GM19239 (cell line): ENCODE measurements at places on chromosomes 7 and 10.

GRCh38 chr10:35874311-35875015 lies 232.4 kb upstream of the FZD8 start:
- DNase-seq, result no peak

DNA sequence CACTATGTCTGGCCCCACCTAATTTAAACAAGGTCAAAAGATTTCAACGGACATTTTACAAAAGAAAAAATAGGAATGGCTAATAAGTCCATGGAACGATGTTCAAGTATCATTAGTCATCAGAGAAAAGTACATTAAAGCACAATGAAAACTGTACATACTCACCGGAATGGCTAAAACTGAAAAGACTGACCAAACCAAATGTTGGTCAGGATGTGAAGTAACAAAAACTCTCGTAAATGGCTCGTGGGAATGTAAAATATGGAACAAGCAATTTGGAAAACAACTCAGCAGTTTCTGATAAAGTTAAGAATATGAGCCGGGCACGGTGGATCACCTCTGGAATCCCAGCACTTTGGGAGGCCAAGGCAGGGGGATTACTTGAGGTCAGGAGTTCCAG lies 65.7 kb upstream of the PARD3 start:
- no peak for DNase-seq

DNA sequence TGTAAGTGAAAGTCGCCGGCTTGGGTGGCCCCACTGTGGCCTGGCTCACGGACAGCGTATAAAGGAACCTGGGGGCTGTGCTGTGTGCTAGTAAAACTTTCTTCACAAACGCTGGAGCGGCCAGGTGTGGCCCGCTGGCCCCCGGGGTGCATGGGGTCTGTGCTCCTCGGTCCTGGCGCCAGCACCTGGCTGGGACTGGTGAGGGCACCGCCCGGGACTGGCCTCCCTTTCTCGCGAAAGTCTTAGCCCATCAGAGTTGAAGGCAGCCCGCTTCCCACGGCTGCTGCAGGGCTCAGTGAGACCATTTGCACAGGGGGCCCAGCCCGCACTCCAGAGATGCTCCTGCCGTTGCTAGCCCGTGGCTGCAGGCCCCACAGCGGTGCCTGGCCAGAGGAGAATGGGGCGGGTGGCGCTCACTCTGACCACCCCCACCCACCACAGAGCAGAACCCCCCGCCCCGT lies 5.8 kb downstream of the PWWP2B start:
- DNase-seq, result no peak

GRCh38 chr10:78269060-78269459 lies 235.4 kb downstream of the RPS24 start:
- no peak for DNase-seq

GRCh38 chr7:37671876-37672275 lies 11.7 kb upstream of the GPR141 start:
- no peak for DNase-seq

DNA sequence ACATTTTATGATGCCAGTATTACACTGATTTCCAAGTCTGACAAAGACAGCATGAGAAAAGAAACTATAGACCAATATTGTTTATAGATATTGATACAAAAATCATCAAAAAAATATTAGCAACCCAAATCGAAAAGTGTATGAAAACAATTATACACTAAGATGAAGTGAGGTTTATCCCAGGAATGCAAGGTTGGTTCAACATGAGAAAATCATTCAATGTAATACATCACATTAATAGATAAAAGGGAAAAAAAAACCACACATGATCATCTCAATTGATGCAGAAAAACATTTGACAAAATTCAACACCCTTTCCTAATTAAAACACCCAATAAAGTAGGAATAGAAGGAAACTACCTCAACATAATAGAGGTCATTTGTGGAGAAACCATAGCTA lies 153.9 kb downstream of the DNAJC1 start:
- no peak for DNase-seq

DNA sequence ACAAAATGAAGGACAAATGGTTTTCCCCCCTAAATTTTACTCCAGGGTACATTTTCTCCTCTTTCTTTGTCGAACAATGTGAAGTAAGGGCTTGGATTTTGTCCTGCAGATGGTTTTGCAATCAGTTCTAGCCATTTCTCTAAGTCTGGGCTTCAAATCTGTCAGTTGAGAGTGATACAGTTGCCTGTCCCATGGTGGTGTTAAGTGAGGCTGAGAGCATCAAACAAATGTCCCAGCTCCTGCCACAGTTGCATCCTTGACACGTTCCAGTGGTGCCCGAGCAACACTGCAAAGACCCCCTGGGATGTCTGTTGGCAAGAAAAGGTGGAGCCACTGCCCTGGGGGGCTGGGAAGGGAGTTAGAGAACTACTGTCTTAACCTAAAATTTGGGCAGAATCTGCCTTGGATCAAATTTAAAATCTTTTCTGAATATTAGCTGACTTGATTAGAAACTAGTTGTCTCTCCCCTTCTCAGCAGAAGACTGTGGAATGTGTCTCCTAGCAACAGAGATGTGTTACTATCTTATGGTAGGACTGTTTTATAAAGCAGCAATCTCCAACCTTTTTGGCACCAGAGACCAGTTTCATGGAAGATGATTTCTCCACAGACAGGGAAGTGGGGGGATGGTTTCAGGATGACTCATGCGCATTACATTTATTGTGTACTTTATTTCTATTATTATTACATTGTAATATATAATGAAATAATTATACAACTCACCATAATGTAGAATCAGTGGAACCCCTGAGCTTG lies 102.0 kb upstream of the STEAP1B start:
- DNase-seq, result no peak

DNA sequence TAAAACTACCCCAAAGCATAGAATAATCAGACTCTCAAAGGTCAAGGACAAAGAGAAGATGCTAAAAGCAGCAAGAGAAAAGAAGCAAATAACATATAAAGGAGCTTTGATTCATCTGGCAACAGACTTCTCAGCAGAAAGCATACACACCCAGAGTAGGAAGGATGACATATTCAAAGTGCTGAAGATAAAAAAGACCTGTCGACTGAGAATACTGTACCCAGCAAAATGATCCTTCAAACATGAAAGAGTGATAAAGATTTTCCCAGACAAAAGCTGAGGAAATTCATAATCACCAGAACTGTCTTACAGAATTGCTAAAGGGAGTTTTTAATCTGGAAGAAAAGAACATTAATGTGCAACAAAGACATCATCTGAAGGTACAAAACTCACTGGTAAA lies 14.9 kb downstream of the KCNK18 start:
- DNase-seq, result no peak

- DNase-seq, result no peak
Measured at GRCh38 chr10:100709146-100710082, 36.0 kb upstream of the PAX2 start.

- DNase-seq, result no peak
Measured at GRCh38 chr7:913736-914520, 37.6 kb downstream of the GET4 start.

- DNase-seq, result no peak
Measured at GRCh38 chr10:33335801-33336581, 1.5 kb upstream of the NRP1 start.

DNA sequence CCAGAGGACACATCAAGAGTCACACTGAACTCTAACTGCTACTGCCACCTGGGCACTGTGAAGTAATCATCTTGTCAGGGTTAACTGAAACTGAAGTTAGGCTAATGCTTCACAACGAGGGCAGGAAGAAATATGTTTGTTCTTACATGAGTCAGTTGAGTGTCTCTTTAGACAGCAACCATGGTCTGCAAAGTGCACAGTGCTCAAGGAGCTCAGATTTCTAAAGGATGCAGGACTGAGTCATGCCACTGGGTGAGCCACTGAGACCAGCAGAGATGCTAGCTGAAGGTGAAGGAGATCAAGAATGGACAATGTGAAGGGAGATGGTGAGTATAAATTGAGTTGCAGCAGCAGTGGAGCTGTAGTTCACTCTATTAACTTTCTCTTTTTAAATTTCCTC lies 76.0 kb upstream of the CTTNBP2 start:
- DNase-seq, result no peak

GRCh38 chr7:95690367-95690947 lies 81.9 kb upstream of the DYNC1I1 start:
- no peak for DNase-seq
